HEK293T (cell line): ENCODE measurements at places on chromosomes 4 and X.

DNA sequence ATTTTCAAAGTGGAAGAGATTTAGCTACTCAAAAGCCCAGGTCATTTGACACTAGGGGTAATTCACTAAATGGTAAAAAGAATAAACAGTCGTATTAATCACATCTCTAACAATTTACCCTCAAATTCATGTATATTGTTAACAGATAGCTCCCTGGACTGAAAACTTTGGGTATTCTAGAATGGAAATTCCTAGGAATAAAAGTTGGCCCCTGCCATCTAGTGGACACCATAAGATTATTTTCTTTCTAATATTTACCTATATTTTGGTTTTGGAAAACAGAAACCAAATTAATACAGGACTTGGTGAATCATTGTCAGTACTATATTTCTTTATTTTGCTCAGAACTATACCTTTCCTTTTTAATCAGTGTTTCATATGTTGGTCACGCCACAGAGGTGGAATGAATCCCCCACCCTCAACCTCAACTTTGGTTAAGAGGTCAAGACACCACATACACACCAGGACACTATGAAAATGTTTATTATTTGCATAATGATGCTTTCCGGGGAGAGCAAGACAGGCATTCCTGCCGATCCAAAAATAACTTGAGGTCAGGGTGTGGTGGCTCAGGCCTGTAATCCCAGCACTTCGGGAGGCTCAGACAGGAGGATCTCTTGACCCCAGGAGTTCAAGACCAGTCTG lies 96.2 kb upstream of the APOOL start:
- no peak for DNase-seq

DNA sequence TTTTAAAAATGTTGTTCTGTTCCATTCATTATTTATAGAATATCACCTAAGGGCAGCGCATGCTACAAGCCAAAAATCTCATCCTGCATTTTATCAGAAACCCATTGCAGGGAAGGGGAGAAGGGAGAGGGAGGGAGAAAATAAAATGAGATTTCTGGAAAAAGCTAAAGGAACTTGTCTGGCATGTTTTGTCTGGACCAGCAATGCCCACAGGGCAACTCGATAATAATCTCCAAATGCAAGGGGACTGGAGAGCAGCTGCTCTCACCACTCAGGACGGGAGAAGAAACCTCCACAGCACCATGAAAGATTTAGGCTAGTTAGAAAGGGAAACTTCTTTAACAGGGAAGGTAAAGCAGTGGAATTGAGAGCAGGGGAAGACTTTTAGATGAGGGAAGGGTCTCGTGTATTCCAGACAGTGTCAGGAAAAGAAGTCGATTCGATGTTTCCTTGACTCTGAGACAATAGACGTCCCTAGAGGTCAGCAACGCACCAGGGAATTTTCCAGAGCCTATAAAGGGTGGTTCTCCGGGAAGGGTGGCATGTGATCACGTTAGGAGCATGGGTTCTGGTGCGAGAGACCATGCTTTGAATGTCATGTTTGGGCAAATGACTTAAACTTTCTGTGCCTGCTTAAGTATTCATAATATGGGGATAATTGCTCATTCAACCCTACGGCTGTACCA lies 132.2 kb upstream of the NDP start:
- no peak for DNase-seq

- no peak for DNase-seq
These were observed 174.0 kb downstream of the SOWAHB start for GRCh38 chr4:76723924-76724323.

- DNase-seq = no peak
These were observed 543.4 kb upstream of the DIPK2B start for GRCh38 chrX:45743906-45744625.

- no peak for DNase-seq
These were observed 123.2 kb downstream of the BMPR1B start for GRCh38 chr4:94880956-94881355.

DNA sequence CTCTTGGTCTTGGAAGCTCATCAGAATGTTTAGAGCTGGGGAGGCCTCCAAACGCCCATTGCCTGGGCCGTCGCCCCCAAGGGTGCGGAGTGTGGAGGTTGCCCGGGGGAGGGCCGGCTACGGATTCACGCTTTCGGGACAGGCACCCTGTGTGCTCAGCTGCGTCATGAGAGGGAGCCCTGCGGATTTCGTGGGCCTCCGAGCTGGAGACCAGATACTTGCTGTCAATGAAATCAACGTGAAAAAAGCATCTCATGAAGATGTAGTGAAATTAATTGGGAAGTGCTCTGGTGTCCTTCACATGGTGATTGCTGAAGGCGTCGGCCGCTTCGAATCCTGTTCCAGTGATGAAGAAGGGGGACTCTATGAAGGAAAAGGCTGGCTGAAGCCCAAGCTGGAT lies 23.3 kb downstream of the RGS12 start:
- no peak for DNase-seq
